ENCODE measurements at places on chromosomes 16 and 17.

GRCh38 chr17:4900231-4901107, 1.1 kb downstream of the C17orf107 start:
- no peak for DNase-seq

- peak; percentile 50 for DNase-seq
These were observed 7.0 kb upstream of the ARHGAP23 start for GRCh38 chr17:38421171-38421841.

GRCh38 chr16:79449067-79449769, 151.3 kb downstream of the MAF start:
- DNase-seq: no peak

DNA sequence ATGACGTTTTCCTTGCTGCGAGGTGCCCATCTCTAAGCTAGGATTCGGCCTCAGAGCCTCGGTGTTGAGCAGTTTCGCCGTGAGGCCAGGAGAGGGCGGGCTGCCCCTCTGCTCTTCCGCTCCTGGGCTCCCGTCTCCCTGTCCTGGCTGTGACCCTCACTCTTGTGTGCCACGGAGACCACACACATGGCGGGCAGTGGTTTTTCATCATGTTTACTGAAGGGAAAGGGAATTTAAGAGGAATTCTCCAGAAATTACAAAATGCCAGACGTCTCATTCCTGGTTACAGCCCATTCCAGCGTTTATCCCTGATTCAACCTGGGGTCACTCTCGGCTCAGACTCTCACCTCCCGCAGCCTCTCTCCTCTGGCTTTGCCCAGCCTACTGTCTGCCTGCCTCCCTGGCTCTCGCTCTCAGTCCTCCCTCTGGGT, 96.8 kb upstream of the ELAC2 start:
- peak; percentile 45 for DNase-seq

DNA sequence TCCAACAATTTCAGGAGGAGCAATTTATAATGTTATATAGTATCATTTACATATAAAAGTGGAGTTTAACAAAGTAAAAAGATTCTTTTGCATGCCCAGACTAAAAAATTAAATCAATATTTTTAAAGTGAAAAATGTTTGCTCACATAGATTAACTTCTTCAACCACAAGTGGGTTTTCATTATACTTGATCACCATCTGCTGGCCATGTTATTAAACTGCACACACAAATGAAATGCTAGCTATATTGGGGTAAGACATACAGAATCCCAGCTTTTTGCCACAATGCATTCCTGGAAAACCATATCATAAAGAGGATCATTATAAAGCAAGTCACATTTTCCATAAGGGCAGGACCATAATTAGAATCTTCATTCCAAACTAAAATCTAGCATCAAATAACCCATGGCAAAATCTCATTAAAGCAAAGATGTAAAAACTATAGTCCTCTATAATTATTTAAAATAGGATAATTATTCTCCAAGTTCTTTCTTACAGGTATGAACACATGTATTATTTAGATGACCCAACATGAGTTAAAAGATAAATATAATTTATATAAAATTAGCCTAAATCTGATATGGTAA, 26.3 kb downstream of the CEP112 start:
- peak; percentile 67 for DNase-seq

GRCh38 chr16:48492133-48492532, 106.9 kb upstream of the SIAH1 start:
- DNase-seq: no peak

DNA sequence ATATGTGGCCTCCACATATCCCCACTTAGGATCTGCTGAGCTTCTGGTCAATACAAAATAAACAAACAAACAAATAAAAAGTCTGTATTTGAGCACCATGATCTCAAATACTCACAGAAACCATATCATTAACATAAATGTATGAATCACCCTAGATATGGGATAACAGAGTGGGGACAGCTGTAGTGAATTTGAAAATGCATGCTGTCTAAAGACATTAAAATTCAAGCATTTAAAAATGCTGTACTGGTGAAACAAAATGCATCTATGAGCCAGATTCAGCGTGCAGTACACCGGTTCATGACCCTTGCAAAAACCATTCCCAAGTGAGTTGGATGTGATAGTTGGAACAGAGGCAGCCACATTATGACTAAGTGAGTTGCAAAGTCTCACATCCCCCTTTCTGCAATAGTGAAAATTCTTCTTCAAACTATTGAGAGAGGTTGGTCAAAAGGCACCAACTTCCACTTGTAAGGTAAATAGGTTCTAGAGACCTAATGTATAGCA, 12.3 kb downstream of the GRIN2A start:
- peak; percentile 31 for DNase-seq

GRCh38 chr16:50309527-50310307, 43.4 kb downstream of the ADCY7 start:
- no peak for DNase-seq

- DNase-seq: no peak
These were observed 745 bp downstream of the PYY start for GRCh38 chr17:43952724-43953666.

DNA sequence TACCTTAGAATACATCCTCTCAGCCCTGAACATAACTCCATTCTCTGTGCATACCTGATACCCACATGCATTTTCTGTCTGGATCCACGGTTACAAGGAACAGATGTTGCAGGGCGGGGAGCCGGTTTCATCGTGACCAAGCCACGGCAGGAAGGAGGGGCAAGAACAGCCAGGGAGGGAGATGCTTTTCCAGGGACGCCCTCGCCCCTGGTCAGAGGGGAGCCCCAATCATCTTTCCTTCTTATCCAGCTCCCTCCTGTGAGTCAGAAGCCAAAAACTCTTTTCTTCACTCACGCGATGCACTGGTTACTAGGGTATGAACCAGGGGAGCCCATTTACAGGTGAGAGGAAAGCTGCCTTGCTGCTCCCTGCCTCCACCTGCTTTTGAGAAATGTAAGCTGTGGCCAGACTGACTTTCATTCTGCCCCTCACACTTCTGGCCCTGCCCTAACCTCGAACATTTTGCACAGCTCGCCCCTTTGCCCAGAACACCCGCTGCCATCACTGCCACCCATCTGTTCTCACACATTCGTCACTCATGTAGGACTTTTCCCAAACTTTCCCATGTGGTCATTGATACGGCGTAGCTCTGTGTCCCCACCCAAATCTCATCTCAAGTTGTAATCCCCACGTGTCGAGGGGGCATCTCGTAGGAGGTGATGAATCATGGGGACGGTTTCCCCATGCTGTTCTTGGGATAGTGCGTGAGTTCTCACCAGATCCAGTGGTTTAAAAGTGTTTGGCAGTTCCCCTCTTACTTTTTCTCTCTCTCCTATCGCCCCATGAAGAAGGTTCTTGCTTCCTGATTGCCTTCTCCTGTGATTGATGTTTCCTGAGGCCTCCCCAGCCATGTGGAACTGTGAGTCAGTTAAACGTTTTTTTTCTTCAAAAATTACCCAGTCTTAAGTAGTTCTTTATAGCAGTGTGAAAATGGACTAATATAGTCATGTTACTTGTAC, 20.5 kb downstream of the FOXL1 start:
- no peak for DNase-seq

DNA sequence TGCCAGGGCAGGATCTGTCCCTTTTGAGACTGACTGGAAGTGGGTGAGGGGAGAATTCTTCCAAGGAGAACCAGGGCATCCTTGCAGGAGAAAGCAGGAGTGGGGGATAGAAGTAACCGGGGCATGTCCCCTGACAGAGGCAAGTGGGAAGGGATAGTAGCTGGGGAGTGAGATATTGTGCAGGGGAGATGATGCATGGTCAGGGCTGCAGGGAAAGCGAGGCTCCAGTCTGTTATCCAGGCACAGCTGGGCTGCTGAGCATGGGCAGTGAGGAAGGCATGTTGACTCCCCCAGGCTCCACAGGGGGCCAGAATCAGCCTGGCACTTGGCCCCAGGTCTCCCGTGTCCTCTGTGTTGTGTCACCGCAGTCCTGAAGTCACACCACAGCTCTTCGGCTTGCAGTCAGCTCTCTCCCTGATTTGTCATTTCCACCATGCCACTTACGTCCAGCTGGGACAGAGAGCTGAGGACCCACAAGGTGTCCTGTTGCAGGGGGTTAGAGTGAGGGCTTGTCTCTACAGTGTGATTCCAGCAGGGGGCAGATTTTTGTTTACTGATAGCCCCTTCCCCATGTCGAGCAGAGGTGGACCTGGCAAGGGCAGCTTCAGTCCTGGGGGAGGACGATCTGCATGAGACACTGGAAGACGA, 40.9 kb downstream of the B9D1 start:
- no peak for DNase-seq

- DNase-seq: no peak
These were observed 16.6 kb downstream of the NAA60 start for GRCh38 chr16:3460121-3460520.

DNA sequence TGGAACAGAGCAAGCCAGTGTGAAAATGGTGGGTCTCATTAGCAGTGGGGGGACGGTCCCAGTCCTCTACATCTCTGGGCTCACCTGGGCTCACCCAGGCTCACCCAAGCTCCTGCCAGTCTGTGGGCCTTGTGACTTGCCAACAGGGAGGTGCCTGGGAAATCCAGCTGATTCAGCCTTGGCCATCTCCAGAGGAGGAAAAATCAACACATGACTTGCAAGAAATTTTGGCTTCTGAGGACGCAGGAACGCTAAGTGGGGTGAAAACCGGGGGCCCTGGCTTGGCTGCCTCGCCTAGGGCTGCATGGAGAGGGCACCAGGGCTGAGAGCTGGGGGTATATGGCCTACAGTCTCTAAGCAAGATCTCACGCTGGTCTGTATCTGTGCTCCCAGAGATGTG, 47.7 kb downstream of the VAC14 start:
- no peak for DNase-seq

- no peak for DNase-seq
These were observed 129.1 kb downstream of the AIPL1 start for GRCh38 chr17:6305613-6306360.

- DNase-seq: no peak
These were observed 23.4 kb upstream of the AXIN2 start for GRCh38 chr17:65584604-65585521.

GRCh38 chr17:63120406-63120805, 154.4 kb downstream of the TANC2 start:
- peak; percentile 38 for DNase-seq

- no peak for DNase-seq
These were observed 140.6 kb downstream of the PARN start for GRCh38 chr16:14489460-14489859.

GRCh38 chr17:52673791-52674190, 515.3 kb upstream of the CA10 start:
- DNase-seq: no peak

DNA sequence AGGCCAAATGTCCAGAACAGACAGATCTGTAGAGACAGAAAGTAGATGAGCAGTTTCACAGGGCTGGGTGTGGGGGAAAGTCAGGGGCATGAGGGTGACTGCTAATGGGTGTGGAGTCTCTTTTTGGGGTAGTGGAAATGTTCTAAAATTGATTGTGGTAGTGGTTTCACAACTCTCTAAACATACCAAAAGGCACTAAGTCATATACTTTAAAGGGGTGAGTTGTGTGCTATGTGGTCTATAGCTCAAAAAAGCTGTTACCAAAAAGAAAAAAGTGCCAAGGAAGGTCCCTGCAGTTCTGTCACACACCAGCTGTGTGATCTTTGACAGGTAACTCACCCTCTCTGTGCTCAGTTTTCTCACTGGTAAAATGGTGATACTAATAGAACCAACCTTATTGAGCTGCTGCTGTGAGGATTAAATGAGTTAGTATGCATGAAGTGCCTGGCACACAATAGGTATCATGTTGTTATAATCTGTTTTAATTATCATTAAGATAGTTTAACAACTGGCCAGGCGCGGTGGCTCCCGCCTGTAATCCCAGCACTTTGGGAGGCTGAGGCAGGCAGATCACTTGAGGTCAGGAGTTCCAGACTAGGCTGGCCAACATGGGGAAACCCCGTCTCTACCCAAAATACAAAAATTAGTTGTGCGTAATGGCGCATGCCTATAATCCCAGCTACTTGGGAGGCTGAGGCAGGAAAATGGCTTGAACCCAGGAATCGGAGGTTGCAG, 10.3 kb downstream of the ITGAX start:
- no peak for DNase-seq

DNA sequence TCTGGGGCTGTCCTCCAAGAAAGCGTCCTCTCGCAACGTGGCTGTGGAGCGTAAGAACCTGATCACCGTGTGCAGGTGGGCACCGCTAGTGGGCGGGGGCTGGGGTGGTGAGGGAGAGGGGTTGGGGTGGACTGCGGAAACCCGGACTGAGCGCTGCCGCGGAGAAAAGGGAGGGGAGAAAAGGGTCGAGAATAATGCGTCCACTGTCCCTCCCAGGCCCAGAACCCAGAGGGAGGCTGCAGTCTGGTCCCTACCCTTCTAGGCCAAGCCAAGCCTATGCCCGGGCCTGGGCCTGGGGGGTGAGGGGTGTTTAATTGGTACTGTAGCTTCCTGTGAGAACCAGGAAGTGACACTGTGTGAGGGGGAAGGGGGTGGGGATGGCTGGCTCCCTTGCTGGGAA, 464 bp downstream of the RUNDC3A start:
- DNase-seq: no peak

DNA sequence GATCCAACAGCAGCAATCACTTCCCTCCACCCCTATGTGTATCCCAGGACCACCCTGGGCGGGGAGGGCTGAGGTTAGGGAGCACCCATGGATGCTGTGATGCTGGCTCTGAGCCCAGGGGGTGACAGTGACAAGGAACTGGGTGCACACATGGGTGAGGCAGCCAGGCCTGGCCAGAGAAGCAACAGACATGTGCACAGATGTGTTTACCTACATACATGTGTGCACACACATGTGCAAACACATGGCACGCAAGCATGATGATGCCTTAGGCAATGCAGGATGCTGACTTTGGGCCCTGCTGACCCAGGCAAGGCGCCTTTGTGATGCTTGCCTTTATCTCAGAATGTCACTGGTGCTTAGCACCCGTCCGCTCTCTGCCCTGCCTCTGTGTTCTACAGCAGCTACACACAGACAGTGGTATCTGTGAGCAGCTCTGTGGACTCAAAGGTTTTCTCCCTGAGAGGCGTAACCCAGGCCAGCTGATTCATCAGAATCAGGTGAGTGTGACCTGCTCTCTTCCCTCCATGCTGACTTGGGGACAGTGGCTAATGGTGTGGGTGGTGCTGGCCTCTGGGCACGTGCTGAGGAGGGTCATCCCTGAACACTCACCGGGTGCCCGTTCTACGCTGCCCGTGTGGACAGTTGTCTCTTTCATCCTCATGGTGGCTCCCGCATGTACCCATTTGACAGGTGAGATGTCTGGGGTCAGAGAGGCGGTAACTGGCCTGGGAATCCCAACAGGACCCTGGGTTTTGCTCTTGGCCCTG, 38.5 kb upstream of the KSR1 start:
- no peak for DNase-seq

Measured in astrocyte of the spinal cord (primary cell).